ENCODE measurements at places on chromosomes 2 and 18.

GRCh38 chr2:179478771-179479170, 214.1 kb upstream of the SESTD1 start:
- DNase-seq, result no peak

DNA sequence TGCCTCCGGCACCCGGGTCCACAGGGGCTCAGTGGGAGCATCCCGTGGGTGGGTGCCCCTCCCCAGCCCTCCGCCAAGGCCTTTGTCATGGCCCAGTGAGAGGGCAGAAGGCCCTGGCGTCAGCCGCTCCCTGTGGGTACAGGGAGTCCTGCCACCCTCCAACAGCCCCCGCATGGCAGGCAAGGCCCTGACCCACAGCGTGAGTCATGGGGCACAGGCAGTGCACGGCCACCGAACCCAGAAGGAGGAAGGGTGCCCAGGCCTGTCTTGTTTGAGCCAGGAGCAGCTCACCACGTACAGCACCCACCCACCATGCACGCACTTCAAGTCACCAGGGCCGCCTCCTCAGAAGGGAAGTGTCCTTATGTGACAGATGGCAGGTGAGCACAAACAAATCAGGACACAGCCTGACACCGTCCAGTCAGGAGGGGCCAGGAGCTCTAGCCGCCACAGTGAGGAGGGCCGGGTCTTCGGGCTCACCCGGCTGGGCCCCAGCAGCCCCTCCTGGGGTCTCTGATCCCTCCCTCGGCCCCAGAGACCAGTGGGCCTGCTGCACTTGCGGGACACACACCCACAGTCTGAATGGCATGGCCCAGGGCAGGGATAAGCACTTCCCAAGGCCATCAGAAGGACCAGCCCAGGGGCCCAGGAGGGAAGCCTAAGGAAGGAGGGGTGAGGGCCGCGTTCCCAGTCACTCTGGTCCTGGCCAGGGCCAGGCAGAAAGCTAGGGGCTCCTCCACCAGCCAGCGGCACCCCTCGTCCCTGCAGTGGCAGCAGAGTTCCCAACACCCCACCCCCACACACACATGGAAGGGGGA, 25.8 kb downstream of the BIN1 start:
- no peak for DNase-seq

DNA sequence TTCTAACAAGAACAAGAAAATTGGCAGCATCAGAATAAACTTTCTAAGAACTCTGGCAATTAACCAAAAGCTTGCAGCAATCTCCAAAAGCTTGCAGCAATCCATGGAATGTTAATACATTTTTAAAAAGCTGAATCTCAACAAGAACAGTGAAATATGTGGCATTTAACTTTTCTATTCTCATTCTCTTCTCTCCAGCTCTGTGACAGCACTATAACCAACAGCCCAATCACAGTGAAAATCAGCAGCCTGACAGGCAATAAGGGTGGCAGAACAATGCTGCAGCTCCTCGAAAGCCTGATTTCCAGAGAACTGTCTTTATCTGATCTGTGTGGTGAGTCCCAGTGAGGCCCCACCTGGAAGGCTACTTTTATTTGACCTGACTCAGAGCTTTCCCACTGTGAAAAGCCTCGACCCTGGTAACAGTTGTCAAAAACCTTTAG, 60.0 kb downstream of the TMEM131 start:
- DNase-seq, result peak; percentile 89

DNA sequence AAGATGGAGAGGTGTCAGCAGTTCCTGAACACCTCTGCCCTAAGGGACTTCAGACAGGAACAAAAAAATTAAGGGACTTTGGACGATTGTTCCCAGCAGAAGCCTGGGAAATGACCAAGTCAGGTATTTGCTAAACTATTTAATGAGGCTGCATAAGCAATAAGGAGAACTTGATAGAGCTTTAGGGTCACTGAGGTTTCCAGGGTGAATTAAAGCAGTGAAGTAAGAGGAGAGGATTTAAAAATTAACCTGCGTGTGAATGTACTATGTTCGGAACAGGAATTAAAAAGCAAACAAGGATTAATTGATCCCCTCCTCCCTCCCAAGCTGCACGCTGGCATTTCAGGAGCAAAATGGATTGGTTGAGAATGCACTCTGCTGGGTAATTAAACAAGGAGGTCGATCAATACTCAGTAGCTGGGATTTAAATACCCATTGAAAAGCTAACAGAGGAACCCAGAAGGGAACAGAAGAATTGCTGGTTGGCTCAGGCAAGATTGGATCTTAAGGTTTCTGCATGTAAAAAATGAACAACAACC, 157.2 kb downstream of the RNF152 start:
- no peak for DNase-seq

GRCh38 chr2:178264211-178264610, 69.9 kb downstream of the OSBPL6 start:
- DNase-seq, result no peak

GRCh38 chr18:62790871-62791772, 75.8 kb downstream of the PHLPP1 start:
- DNase-seq, result peak; percentile 48

DNA sequence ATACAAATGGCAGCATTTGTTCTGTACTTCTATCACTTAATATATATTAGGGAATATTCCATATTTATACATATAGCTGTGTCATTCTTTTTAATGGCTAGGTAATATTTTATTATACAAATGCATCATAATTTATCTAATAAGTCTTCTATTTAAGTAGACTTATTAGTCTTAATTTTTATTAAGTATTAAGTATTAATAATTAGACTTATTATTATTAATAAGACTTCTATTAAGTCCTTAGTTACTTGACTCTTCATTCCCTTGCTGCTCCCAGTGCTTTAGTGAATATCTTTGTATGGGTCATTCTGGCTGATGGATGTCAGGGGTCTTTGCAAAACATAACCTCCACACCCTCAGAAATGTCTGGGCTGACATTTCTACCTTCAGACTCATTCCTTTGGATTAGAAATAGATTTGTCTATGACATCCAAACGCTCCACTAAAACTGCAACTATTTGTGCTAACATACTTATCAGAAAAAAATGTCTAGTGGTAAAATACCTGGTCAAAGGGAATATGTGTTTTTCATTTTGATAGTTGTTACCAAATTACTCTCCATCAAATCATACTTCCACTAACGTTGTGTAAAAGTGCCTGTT, 35.8 kb downstream of the EN1 start:
- no peak for DNase-seq

GRCh38 chr18:57631697-57632096, 10.1 kb upstream of the NARS1 start:
- DNase-seq, result no peak
